Activated CD8-positive, alpha-beta memory T cell treated with anti-CD3 and anti-CD28 coated beads, Interleukin-2, amount 10 ng/mL, durations not matched to agents 7 days and 5 days (primary cell): ENCODE measurements at places on chromosomes 1 and 21. TPM values are rescaled to one million over a fixed set of nuclear protein-coding genes. Genes with fewer than 3 reads are reported as not detected.

DNA sequence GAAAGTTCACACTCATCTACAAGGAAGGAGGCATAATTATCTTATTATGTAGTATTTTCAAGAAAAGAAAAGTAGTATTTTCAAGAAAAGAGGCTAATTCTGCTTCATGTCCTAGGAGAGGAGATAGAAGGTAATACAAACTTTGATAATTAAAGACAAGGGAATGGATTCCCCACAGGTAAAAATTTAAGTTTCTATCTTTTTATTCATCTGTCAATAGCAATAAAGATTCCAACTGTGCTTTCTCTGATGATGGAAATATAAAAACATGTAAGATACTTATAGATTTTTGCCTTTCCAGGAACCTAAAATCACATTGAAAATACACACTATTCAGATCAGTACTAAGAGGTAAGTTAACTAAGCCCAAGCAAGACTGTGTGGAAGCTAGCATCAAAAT lies at the start of gene OR2M2:
Gene OR2M2 (plus strand): TSS at position 301 of the 400 bp plus-strand sequence. CDS start 5,165 bp downstream, outside the sequence.
- DNase-seq: no peak

- no peak for DNase-seq
These were observed 57.1 kb upstream of the TBX15 start for GRCh38 chr1:119045096-119045746.

- no peak for DNase-seq
These were observed 15.4 kb downstream of the KAZN start for GRCh38 chr1:14613926-14614325.

GRCh38 chr1:7770997-7771822 lies at the start of gene VAMP3:
Gene VAMP3, plus strand, starts transcription at chr1:7771296. Its CDS starts 88 bp downstream, at chr1:7771384.
- peak; percentile 90 for DNase-seq

- DNase-seq: peak; percentile 36
These were observed 161.8 kb upstream of the IRF2BP2 start for GRCh38 chr1:234771642-234772344.

DNA sequence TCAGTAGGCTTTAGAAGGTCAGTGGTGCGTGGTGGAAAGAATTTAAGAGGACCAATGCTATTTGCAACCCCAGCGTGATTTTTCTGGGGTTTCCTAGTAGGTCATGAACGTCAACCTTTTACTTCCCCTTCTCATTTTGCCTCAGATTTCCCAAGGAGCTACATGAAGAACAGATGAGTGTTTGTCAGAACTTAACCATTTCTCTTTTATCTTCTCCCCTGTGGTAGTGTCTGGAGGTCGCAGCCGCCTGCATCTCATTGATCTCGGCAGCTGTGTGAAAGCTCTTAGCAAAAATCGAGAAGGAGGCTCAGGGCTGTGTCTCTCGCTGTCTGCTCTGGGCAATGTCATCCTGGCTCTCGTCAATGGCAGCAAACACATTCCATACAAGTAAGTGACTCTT lies 491.1 kb downstream of the KIF26B start:
- DNase-seq: no peak

DNA sequence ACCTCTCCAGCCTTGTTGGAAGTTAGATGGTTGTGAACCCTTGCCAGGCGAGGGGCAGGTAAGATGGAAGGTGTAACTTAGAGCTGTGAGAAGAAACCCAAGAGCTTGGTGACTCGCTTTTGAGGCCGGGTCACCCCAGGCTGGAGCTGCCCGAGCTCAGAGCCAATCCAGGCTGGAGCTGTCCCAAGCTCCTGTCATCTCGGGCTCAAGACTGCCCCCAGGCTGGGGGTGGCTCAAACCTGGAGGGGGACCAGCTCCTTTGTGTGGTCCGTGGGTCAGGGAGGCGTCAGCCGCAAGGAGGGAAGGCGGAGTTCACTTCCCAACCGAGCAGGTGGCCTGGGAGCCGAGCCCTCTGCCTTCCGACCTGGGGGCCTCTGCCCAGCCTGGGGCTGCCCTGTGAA lies 2.0 kb downstream of the HUNK start:
- no peak for DNase-seq

DNA sequence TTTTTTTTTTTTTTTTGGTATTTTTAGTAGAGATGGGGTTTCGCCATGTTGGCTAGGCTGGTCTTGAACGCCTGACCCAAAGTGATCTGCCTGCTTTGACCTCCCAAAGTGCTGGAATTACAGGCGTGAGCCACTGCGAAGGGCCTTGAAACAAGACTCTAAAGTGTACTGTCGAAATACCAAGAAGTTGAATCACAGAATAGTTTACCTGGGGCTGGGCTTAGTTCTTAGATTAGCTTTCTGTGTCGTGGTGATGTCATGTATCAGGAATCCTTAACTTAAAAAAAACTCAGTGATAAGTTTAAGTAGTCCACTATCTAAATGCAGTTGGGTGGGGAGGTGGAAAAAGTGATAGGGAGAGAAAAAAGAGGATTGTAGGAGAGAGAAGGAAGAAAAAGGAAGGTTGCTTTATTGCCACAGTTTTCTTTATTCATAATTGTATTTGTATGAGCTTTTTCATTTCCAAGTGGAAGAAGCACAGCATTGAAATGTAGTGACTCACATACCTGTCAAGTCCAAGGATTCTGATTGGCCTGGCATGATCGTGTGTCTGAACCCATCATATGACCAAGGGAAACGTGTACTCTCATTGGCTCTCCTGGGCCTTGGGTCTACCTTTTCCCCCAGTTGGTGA lies 13.4 kb downstream of the ITSN1 start:
- DNase-seq: no peak

- DNase-seq: peak; percentile 66
These were observed 260.5 kb downstream of the PRDM2 start for GRCh38 chr1:13960375-13960987.

- no peak for DNase-seq
These were observed 182.0 kb upstream of the C1orf174 start for GRCh38 chr1:4081806-4082711.

DNA sequence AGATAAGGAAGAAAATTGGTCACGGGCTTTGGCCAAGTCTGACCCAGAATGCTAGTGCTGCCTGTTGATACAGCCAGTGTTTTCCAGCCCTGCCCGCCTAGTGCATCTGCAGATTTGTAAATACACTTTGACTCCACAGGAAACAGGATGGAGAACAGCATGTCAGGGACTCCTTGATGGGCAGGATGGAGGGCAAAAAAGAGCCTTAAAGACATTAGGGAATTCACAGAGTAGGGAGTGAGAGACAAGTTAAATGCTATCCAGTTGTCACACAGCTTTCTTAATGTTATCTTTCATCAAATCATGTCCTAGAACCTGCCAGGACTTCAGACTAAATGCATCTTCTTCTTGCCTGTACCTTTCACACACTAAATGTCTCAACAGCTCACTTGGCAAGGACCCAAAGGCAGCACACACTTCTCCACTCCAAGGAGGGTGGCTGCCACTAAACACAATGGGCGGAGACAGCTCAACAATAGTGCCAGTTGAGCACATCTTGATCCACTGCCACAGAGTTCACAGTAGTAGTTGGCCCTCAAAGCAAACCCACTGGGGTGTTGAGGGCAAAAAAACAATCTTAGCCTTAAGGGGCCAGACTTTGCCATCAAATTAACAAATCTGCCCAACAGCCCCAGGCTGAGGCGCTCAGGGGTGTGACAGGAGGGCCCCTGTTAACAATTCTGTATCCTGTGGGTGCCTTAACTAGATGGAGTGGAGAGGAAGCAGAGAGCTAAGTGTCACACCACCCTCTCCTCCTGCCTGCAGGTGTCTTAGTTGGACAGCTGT lies 2.7 kb downstream of the HIVEP3 start:
- peak; percentile 63 for DNase-seq

The NES gene
- not detected for total RNA-seq

GRCh38 chr1:50195205-50195604 lies 86.5 kb downstream of the ELAVL4 start:
- DNase-seq: no peak

DNA sequence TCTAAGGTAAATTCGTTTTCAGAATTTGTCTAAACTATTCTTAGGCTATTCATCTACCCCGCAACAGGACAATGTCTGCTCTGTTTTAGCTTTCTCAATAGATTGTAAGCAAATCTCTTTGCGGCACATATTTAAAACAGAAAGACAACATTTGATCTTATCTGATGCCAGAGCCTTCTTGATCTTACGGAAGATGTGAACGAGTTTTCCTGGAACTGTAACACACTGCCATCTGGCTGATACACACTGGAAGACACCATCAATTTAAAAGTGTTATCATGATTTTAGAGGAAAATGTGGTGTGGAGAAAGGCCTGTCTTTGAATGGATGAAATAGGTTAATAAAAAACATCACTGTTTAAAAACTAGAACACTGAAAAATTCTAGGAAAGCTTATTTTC lies 36.1 kb downstream of the COA6 start:
- DNase-seq: no peak

GRCh38 chr1:59258412-59259032 lies 38.4 kb upstream of the FGGY start:
- DNase-seq: no peak

The C8B gene
- total RNA-seq: not detected

DNA sequence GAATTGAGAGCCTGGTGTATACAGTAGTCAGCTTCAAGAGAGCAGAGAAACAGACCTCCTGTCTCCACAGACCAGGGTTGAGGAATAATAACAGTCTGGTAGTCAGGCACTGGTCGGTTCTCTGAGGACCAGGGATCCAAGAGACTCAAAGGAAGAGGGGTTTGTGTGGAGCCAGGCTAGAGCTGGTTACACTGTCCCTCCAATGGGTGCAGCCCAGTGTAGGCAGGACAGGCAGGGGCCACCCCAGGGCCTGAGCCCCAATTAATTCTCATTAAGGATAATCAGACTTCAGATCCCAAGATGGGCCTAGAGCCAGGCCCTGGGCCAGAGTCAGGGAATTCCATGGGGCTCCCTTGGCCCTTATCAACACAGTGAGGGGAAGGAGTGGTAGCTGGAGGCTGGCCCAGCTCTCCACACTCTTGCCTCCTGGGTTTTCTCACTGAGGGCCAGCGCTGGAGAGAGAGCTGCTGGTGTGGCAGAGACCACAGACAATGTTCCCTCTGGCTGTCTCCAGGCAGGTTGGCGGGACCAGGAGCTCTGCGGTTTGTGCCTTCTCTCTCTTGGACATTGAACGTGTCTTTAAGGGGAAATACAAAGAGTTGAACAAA lies 9.1 kb downstream of the SEMA4A start:
- DNase-seq: no peak

The MAEL gene
- total RNA-seq: not detected

The DNASE2B gene
- total RNA-seq: not detected

DNA sequence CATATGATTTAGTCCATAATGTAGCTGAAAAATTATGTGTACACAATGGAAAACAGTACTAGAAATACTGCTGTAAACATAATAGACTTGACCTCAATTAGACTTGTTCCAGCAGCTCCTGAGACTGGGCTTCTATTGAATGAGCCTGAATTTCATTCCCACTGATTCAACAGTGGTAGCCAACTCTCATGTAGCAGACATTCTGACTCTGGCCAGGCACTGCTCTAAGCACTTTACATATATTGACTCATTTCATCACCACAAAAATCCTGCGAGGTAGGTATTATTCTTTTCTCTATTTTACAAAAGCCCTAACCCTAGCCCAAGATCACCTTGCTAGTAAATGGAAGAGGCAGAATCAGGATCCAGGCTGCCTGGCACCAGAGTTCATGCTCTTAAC lies 12.8 kb upstream of the CTSS start:
- no peak for DNase-seq

The THEM4 gene
- total RNA-seq: 19.1 TPM

DNA sequence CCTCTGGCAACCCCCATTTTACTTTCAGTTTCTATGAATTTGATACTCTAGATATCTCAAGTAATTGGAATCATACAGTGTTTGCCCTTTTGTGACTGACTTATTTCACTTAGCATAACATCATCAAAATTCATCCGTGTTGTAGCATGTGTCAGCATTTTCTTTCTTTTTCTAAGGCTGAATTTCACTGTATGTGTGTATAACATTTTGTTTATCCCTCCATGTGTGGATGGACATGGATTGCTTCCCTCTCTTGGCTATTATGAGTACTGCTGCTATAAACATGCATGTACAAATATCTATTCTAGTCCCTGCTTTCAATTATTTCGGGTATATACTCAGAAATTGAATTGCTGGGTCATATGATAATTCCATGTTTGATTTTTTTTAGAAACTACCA lies 97.3 kb downstream of the MAP3K21 start:
- no peak for DNase-seq

DNA sequence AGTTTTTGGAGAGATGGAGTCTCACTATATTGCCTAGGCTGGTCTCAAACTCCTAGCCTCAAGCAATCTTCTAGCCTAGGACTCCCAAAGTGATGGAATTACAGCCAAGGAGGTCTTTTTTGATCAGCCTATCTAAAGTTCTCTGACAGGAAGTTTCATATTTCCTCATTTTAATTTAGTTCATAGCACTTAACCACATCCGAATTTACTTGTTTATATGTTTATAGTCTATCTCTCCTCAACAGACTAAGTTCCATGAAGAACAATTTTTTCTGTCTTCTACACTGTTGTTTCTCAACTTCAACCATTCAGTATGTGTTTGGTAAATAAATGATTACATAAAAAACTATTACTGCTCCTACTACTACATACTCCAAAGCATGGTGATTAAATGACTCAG lies 47.9 kb downstream of the GON4L start:
- DNase-seq: no peak

DNA sequence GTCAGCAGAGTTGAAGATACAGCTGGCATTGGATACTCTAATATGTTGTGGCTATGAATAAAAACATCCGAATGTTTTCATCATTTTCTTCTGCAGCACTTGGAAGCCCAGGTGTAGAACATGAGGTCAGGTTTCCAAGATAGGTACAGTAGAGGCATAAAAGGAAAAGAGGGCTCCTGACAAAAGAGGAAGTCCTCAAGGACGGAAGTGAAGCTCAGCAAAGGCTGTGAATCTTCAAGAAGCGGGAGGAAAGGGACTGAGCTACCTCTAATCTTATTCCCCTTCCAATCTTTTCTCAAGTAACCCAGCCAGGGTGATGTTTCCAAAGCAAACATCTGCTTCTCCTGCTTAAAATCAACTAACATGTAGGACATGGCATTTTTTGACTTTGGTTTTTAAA lies 4.4 kb upstream of the PIK3C2B start:
- DNase-seq: no peak

The BTG2 gene
- total RNA-seq: 72.2 TPM

GRCh38 chr1:145826030-145826429 lies 2.0 kb downstream of the POLR3C start:
- no peak for DNase-seq

DNA sequence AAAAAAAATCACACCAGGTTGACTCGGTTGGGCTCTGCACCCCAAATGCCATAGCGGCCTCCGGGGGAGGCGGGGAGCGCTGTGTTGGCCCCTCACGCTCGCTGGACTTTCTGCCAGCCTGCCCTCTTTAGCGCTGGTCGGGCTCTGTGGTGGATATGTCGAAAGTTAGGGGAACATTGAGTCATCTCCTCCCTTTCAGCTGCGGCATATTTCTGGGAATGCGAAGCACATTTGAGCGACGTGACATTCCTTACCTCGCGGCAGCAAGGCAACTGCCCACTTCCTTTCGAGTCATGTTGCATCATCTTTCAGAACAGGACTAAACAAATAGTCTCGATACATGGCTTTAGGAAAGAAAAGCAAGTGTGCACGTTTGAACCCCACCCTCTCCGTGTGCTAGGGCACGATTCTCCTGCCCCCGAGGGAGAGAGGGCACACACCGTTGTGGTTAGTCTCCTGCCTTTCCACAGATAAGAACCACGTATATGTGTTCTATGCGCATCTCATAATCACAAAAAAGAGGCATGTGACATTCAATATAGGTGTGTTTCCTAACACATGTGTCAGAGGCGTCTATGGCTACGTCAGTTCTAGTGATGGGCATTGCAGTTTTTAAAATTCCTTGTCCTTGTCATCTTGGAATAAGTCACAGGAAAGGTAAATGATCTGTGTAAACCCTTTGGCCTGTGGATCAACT lies 105.9 kb upstream of the SLC45A1 start:
- DNase-seq: peak; percentile 44

The KCNE1 gene
- total RNA-seq: 0.26 TPM
